ENCODE measurements at places on chromosomes 6 and 20.

DNA sequence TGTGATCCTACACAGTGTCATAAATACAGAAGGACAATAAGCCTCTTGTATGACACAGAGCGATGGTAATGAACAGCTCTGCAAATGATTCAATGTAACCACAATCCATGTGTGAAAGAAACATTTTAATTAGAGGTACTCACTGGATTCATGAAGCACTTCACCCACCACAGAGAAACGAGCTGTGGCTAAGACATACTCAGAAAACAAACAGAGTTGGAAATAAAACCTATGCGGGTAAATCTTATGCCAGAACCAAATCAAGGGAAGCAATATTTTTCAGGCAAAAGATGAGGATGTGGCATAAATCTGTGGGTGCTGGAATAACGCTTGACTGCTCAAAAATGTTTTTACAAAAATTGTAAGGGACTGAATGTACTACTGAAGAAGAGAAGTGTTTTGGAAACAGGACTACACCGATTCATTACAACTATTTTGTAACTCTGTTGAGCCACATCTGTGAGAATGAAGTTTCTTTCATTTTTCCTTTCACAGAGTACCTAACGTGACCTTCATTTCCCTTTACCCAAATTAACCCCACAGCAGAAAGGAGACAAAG lies 112.1 kb downstream of the WDR27 start:
- no peak for DNase-seq

DNA sequence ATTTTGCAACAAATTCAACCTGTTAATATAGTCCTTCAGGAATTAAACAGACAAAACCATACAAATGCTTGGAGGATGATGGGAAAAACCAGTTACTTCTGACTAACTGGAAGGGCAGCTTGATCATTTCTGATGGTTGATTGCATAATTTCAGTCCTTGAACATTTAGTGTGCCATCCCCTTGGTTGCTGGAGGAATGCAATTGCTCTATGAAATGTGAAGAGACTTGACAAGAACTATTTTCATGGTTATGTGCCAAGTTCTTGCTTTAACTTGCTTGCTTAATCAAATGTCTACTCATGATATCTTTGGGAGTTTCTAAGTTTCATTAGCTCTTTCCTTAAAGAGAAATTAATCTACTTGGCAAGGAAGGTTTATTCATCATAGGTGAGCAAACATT lies 45.2 kb downstream of the ANKEF1 start:
- no peak for DNase-seq

DNA sequence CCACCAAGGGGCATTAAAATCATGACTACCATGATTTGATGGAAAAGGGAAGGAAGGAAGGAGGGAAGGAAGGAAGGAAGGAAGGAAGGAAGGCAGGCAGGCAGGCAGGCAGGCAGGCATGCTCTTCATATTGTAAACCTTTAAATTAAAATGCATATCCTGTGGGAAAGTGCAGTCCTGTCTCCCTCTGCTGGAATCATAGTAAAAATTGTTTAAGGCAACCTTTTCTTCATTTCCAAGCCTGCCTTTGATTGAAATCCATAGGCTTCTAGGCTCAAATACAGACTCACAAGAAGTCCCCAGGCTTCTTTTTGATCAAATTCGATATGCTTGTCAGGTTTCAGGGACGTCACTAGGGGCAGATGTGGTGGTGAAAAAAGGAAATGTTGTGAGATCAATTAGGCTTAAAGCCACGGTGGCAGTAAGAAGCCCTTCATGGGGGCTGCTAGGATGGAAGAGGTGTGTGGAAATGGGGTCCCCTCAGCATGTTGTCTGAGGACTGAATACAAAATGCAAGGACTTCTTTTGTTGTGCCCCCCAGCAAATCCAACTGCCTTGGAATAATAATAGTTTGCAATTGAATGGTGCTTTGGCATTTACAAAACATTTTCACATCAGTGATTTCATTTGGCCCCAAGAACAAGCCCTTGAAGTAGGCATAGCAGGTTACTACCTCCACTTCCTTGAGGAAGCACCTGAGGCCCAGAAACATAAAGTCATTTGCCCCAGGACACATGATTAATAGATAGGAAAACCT lies 25.6 kb upstream of the GABRR1 start:
- no peak for DNase-seq

DNA sequence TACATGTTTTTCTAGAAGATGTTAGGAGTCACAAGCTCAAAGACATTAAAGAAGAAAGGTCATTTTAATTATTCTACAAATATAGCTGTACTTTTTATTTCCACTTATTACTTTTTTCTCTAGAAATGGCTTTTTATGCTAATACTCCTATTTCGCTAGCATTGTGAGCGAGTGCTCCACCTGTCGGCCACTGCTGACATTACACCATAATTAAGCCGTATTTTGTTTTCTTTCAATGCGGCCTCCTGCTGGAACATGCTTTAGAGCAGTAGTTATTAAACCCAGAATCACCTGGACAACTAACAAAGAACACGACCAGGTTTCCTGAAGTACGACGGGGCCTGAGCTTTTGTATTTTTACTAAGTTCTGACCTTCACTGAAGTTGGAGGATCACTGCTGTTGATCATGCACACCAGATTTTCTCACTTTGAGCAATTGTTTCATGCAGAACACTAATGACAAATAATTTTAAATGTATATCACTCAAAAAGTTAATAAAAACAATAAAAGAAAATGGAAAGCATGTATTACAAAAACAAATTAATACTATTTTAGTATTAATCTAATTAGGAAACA lies 74.1 kb upstream of the PAK5 start:
- no peak for DNase-seq
